ENCODE measurements at places on chromosomes 3 and 15. TPM values are rescaled to one million over a fixed set of nuclear protein-coding genes. Genes with fewer than 3 reads are reported as not detected.

Gene STXBP5L
- not detected for total RNA-seq

Gene TRIP4
- total RNA-seq, result 12.9 TPM

Gene PRICKLE2
- 10.6 TPM for total RNA-seq

Gene CLDN11
- 90.1 TPM for total RNA-seq

Gene CCDC39
- not detected for total RNA-seq

Gene XCR1
- not detected for total RNA-seq

Gene WDR48
- total RNA-seq, result 49.9 TPM

Gene FEZF2
- not detected for total RNA-seq

Gene AHSG
- total RNA-seq, result 0.09 TPM

Gene ADGRG7
- not detected for total RNA-seq

Gene SSUH2
- 0.76 TPM for total RNA-seq

Gene LRRK1
- total RNA-seq, result 7.5 TPM

Gene LRRC31
- total RNA-seq, result not detected

Gene CCDC32
- 18.5 TPM for total RNA-seq

Gene REC114
- total RNA-seq, result not detected

Gene GOLGA8Q
- 0.22 TPM for total RNA-seq

Gene AMT
- 0.09 TPM for total RNA-seq

Gene ZPLD1
- not detected for total RNA-seq

Gene ST6GAL1
- total RNA-seq, result 75.0 TPM

Gene ARPP21
- not detected for total RNA-seq

Gene CAMK1
- 27.6 TPM for total RNA-seq

Gene ADAMTSL3
- total RNA-seq, result 28.8 TPM

Gene ZCWPW2
- total RNA-seq, result 0.22 TPM

Gene UPK1B
- total RNA-seq, result not detected

All from dermis lymphatic vessel endothelial cell (primary cell).